ENCODE measurements at places on chromosomes 13 and 19.

GRCh38 chr19:39811064-39811463 is 22.9 kb downstream of the DYRK1B start:
- DNase-seq, result no peak

DNA sequence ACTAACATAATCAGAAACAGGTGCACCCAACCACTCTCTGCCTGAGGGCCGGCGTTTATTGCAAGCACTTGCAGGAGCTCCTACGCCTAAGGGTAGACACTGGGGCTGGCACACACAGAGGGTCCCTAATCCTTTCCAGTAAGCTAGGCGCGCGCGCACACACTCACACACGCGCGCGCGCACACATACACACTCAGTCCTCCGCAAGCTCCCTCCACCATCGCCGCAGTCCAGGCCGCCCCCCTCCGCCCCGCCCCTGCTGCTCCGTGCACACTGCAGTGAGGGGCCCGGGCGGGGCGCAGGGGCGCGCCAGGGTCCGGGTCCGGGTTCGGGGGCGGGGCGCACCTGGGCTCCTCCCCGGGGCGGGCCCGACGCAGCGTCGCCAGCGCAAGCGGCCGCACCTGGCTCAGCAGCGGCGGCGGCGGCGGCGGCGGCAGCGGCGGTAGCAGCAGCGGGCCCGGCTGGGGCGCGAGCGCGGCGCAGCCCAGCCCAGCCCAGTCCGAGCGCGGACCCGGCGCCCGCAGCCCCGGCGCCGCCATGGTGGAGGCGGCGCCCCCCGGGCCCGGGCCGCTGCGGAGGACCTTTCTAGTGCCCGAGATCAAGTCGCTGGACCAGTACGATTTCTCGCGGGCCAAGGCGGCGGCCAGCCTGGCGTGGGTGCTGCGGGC is at the start of gene CAMSAP3:
TSS of gene CAMSAP3 (plus strand) at position 398 of the 668 bp plus-strand sequence. CDS start at position 538, 140 bp downstream.
- DNase-seq, result no peak

GRCh38 chr19:56538761-56539263 is at the start of gene ZFP28:
Gene ZFP28 (plus strand): TSS chr19:56538948. CDS start chr19:56539019, 71 bp downstream.
- DNase-seq, result no peak

GRCh38 chr19:33535226-33535625 is 13.6 kb upstream of the PEPD start:
- no peak for DNase-seq

- no peak for DNase-seq
These were observed 25.8 kb downstream of the GP6 start for GRCh38 chr19:55012306-55012705.

GRCh38 chr19:49497047-49497788 is 984 bp downstream of the RPS11 start:
- peak; percentile 76 for DNase-seq

GRCh38 chr13:94327318-94327717 is 152.2 kb downstream of the DCT start:
- DNase-seq, result no peak

GRCh38 chr19:39497996-39498797 is 550 bp upstream of the DLL3 start:
- peak; percentile 49 for DNase-seq

DNA sequence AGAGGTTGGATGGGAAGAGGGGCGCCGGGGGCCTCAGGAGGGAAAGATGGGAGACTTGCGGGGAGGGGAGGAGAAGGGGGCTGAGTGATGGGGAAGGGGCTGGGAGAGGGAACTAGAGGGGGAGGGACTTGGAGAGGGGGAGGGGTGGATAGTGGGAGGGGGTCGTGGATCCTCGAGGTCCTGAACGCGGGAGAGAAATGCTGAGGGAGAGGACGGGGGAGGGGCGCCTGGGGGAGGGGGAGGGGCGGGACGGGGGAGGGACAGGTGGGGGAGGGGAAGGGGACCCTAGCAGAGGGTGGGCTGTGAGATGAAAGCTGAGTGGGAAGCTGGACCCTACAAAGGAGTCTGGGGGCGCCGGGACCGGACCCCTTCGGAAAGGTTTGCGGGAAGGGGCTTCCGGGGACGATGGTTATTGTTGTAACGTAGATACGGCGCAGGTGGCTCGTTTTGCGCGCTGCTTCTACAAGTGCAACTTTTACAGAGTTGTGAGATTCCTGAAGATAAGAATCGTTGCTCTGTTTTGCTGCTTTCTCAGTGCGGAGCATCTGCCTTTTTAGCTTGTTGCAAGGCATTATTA is 418 bp downstream of the ZNF444 start:
- DNase-seq, result no peak

DNA sequence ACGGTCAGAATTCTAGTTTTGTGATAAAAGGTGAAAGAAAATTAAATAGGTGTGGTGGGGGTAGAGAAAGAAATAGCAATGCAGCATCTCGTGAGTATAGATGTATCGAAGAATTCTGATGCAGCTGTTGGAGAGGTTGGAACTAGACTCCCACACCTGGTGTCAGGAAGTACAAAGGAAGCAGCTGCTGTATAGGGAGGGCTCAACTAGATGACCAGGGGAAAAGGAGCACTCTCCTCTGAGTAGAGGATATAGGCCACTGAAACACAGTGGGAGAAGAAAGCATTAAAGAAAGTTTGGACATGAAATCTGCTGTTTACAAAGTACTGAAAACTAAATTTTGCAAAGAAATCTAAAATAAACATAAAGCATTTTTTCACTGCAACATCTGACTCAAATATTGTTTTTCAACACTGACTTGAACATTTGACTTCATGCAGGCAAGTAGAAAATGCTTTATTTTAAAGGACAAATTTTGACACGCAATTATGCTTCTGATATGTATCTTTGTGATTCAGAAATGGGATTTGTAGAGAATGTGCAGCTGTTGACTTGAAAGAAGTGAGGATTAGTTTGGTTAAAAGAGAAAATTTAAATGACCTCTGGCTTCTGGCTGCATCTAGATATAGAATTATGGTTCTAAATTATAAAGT is 82.2 kb downstream of the MIPEP start:
- no peak for DNase-seq

- no peak for DNase-seq
These were observed 107.5 kb downstream of the PCCA start for GRCh38 chr13:100196375-100196774.

GRCh38 chr13:91331047-91331915 is 16.2 kb upstream of the MIR17HG start:
- no peak for DNase-seq

GRCh38 chr13:99002172-99002710 is 24.4 kb upstream of the DOCK9 start:
- no peak for DNase-seq

DNA sequence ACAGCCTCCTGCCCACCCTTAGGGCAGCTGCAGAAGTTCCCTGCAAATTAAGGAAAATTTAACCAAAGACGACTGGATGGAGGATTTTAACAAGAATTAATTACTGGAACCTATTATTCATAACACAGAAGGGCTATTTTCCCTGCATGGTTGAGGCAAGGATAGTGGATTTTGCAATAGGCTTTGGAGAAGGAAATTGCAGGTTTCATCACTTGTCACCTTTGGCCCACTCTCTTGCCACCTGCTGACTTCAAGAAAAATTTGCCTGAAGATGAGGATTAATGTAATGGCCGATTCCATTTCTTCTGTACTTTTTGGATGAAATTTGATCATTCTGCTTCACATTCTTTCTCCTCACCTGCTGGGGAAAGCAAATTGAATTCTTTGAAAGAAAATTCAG is 261.7 kb downstream of the FGF9 start:
- DNase-seq, result no peak

- no peak for DNase-seq
These were observed 763.8 kb downstream of the SLITRK5 start for GRCh38 chr13:88434953-88435352.

GRCh38 chr19:10471909-10472308 is 31.2 kb downstream of the KEAP1 start:
- peak; percentile 71 for DNase-seq

DNA sequence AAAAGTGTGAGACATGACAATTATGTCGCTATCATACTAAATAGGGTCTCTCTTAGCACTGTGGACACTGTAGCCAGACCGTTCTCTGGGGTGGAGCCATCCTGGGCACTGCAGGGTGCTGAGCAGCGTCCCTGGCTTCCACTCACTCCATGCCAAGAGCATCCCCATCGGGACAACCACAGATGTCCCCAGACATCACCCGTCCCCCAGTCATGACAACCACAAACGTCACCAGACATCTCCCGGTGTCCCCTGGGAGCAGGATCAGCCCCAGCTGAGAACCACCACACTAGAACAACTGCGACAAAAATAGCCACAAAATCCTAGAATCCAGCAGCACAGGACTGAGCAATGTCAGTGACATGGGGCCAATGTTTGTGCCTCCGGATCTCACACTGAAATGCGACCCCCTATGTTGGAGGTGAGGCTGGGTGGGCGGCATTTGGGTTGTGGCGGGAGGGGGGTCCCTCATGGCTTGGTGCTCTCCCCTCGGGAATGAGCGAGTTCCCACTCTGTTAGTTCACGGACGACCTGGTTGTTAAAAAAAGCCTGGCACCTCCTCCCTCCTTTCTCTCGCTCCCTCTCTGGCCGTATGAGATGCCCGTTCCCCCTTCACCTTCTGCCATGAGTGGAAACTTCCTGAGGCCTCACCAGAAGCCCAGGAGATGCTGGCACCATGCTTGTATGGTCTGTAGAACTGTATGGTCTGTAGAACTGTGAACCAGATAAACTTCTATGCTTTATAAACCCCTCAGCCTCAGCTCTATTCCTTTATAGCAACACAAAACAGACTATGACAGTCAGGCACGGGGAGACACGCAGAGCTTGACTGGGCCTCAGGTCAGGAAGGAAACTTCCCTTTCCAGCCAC is 93.9 kb downstream of the GADD45B start:
- no peak for DNase-seq

DNA sequence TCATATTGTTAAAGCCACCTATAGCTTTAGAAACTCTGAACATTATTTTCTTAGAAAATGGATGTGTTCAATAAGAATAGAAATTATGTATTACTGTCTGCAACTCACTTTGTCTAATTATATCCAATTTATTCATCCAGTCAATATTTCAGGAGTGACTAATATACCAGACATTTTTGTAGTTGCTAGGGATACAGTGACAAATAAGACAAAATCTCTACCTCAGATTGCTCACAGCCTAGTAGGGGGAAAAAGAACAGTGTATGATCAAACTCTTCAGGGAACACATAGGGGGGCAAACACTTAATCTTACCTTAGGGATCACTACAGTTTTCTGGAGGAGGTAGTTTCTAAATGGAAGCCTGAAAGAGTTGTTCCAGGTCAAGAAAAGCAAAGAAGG is 8.6 kb downstream of the BRCA2 start:
- DNase-seq, result no peak

DNA sequence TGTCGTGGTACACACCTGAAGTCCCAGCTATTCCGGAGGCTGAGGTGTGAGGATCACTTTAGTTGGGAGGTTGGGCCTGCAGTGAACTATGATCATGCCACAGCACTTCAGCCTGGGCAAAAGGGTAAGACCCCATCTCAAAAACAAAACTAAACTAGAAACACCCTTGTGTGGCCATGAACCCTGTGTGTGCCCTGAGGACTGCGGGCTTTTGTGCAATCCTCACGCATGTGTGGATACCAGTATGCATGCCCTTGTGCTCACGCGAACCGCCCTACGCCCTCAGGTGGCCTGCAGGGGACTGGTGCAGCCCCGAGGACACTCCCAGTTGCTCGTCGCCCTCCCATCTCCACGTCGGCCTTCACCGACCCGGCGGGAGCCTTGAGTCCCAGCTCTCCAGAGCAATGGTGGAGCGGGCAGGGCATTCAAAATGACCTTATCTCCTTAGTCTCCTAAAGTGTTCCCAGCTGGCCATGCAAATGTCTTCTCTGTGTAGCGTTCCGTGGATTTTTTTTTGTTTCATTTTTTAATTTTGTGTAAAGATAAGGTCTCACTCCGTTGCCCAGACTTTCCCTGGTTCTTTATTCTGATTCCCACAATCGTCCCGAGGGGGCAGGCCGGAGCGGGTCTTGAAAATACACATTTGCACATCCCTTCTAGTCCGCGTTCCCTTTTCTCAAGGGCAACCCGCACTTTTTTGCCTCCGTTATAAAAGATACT is 868 bp upstream of the EGLN2 start:
- peak; percentile 68 for DNase-seq

DNA sequence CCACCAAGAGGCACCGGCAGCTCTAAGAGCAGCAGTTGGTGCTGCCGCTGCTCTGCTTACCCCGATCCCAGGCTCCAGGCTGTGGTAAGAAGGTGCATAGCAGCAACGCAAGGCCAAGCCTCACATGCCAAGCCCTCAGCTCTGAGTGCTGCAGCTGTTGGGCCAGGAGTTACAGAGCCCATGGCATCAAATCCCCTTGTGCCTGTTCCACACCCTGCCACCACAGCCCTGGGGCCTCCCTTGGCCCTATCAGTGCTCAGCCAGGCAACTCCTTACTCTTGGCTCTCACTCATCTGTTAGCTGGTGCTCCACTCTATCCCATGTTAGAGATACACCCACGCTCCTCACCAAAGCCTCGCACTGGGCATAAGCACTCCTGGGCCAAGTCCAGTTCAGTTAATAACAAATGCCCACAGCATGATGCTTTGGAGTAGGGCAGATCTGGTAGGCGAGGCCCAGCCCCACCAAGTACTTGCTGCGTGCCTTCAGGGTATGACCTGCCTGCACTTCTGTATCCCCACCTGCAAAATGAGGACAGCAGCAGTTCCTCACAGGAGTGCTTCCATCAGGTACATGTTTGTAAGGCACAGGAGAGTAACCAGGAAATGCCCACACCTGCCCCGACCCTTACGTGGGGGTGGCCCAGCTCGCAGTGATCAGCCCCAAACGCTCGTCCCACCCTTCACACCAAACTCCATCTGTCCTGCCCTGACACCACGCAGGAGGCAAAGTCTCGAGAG is 16.2 kb downstream of the AKAP8L start:
- DNase-seq, result no peak

- no peak for DNase-seq
These were observed 574 bp downstream of the MKNK2 start for GRCh38 chr19:2050349-2050990.

DNA sequence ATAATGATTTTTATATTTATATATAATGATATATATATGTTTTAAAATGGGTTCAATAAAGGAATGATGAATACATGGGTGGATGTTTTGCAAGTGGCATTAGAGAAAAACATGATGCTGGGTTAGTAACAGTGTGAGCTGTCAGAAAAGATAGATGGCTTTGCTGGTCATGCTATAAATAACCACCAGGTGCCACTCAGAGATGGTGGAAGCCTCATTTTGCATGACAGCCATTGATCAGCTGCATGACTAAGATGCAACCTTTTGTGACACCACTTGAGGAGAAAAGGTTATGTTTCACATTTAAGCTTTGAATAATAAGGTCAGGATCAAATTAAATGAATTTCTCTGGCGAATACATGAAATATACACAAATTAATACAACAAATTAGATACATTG is 737.7 kb downstream of the PCDH9 start:
- no peak for DNase-seq
